ENCODE measurements at places on chromosomes 3 and 15.

- DNase-seq: no peak
Measured at GRCh38 chr3:69087030-69087791, 2.5 kb downstream of the ARL6IP5 start.

DNA sequence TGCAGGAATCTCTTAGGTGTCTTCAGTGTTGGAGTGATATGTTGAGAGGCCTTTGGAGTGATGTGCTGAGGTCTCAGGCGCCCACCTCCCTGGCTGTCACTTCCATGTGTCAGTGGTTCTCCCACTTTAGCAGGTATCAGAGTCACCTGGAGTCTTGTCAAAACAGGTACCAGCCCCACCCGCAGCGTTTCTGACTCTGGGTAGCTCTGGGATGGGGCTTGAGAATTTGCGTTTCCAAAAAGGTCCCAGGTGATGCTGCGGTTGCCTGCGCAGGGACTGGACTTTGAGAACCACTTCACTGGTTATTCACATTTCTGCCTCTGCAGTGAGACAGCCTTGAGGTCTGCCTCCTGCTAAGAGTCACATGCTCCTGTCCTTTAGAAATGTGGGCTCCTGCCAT, 15.5 kb downstream of the UMPS start:
- DNase-seq: no peak

- DNase-seq: no peak
Measured at GRCh38 chr15:57870667-57871066, 164.2 kb downstream of the POLR2M start.

GRCh38 chr3:149547413-149547812, 72.9 kb downstream of the TM4SF4 start:
- no peak for DNase-seq

DNA sequence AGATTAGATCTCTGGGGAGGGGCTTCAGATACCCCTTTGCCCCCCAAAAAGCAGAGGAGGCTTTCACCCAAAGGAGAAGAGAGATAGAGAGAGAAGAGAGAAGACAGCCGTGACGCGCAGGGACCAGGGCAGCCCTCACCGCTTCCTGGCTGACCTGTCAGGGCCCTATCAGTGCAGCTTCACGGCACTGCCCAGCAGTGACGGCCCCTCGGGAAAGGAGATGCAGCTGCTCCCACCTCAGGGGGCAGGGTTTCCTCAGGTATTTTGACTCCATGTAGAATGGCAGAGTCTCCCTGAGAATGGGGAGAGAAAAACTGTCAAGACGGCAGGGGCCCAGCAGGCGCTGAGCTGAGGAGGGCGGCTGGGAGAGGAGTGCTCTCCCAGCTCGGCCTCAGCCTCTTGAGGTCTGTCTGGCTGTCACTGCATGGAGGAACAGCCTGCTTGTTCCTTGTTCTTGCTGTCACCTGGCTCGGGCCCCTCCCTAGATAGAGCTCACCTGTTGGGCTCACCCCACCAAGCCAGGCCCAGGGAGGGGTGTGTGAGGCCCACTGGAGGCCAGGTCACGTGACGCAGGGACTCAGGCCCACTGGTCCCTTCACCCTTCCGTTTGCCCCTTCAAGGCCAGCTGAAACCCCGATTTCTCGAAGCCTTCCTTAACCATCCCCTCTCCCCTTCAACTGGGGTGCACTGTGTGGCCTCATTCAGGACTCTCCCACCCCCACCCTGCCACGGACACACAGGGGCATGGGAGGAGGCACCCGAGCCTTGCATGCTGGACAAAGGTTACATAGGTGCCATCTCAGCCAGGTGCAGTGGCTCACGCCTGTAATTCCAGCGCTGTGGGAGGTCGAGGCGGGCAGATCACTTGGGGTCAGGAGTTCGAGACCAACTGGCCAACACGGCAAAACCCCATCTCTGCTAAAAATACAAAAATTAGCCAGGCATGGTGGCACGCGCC, 28.2 kb downstream of the LOXL1 start:
- DNase-seq: no peak

DNA sequence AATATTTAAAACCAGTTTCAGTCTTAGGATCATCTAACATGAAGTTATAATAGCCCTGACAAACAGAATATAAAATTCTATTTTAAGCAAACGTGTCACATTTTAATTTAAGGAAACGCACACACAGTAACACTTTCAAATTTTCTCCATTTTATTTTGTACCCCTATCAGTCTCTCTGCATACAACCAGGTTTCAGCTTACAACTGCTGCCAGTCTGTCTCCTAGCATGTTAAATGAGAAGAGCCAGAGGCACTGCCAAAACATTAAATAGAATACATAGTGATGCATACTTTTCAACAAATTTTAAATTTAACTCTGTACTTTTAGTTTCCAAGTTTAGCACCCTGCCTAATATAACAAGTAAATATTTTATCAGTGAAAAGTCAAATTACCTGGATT, 60.8 kb downstream of the UACA start:
- no peak for DNase-seq
